Right ventricle myocardium superior (tissue), 1 donor: ENCODE measurements at places on chromosomes 7 and 10.
A peak's percentile ranks its signal among the peaks of the same experiment; 100 is the strongest.

DNA sequence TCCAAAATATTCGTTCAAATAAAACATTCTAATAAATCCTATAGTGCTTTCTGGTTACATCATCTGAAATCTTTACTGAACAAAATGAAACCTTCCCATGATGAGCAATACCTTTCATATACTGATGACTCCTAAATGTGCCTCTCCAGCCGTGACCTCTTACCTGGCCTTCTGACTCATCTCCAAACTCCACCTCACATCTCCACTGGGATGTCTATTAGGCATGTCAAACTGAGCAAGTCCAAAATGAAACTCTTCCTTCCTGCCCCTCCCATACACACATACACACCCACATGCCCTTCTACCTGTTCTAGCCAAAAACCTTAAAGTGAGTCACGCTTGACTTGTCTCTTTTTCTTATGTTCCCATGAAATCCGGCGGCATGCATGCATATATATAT lies 22.9 kb downstream of the GSAP start:
- DNase-seq: no peak

- DNase-seq: no peak
These were observed 1631.5 kb upstream of the LRRTM3 start for GRCh38 chr10:65294329-65294728.

- no peak for DNase-seq
These were observed 70.4 kb upstream of the AOAH start for GRCh38 chr7:36794689-36795088.

DNA sequence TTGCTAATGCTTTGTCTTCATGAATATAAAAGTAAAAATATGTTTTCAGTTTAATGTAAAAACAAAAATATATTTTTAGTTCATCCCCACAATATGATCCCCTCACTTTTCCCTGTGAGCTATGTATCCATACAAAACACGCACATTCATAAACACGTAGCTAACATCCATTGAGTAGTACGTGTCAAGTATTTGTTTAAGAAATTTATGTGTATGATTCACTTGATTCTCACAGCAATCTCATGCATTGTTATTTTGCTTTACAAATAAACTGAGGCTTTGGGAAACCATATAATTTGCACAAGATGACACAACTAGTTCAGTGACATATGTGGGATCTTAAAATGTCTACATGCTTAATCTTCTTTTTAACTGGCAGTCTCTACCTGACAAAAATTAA lies 329.6 kb upstream of the SEMA3C start:
- DNase-seq: no peak

GRCh38 chr10:33588974-33589600 lies 254.6 kb upstream of the NRP1 start:
- no peak for DNase-seq

DNA sequence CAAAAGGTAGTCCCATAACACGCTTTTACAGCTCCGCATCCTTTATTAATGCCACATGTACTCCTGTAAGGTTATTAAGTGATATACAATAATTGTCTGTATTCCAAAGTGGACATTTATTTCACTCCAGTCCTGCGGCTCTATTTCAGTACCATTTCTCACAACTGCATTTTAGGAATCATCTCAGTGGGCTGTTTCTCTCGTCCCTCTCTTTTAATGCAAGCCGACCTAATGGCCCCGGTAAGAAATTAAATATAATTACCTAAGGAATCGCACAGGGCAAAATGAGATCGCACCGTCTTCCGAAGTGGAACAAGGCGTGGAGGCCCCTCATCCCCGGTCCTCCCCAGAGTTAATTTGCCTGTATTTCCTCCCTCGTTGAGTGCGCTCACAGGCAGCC lies 216.5 kb downstream of the RAB11FIP2 start:
- DNase-seq: no peak

- DNase-seq: no peak
These were observed 48.8 kb upstream of the SAMD8 start for GRCh38 chr10:75062506-75063299.

DNA sequence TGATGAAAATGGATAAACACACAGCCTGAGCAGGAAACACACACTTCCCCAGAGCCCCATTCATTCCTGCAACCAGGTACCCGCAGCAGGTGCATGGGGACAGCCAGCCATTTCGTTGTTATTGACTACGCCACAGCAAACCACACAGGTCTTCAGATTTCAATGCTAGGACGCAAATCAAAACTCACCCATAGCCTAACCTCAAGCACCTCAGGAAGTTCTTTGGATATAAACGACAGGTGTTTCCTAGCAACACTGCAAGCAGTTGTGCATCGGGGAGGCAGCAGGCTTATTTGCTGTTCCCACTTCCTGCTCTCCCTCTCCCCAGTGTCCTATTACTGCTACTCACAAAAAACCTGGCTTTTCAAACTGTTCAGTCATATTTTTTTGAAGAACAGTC lies 176.5 kb upstream of the FRMD4A start:
- DNase-seq: no peak

DNA sequence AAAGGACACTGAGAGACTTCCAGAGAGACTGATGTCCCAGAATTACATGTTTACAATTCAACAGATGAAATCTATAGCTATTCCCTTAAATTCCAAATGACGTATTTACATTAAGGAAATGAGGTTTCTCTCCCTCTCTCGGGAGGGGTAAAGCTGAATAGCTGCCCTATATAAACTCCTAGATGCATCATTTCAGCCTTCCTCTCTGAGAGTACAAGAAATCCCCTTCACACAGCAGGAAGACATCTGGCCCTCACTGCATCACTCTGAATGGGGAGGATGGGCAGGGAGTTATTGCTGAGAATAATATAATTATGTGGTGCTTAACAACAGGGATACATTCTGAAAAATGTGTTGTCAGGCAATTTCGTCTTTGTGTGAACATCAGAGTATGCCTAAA lies 11.0 kb downstream of the POT1 start:
- no peak for DNase-seq

- DNase-seq: no peak
These were observed 100.0 kb upstream of the WNT16 start for GRCh38 chr7:121228779-121229178.

- no peak for DNase-seq
These were observed 382.4 kb downstream of the BBS9 start for GRCh38 chr7:33511778-33512177.

DNA sequence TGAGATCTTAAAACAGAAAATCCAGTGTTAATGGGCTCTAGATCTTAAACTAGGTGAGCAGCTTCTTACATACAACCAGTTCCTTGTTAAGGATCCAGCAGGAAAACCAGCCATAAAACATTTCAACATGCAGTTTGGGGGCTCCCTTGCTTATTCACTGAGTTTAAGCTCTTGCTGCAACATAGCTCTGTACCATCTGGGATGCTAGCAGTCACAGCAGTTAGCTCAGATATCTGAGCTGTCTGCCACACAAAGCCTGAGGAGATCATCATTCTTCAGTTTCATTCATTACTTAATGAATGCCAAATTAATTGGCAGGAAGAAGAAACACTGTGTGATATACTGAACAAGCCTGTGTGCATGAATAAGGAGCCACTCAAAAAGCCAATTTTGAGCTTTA lies 62.8 kb downstream of the PODXL start:
- DNase-seq: no peak

DNA sequence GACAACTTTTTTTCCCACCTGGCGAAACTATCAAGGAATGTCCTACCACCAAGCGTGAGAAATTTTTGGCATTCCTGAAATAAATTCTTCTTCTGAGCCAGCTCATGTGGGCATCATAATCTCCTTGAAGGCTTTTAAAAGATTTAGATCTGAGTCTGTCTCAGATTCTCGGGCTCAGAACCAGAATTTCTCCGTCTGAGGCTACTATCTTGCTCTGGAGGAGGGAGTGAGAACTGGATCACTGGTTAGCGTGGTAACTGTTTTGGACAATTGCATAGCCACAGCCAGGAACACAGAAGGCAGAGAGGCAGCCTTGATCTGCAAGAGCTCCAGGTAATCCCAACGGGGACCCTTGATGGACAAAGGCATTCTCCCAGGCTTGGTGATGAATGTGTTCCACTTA lies 1.0 kb upstream of the PLAC9 start:
- no peak for DNase-seq

DNA sequence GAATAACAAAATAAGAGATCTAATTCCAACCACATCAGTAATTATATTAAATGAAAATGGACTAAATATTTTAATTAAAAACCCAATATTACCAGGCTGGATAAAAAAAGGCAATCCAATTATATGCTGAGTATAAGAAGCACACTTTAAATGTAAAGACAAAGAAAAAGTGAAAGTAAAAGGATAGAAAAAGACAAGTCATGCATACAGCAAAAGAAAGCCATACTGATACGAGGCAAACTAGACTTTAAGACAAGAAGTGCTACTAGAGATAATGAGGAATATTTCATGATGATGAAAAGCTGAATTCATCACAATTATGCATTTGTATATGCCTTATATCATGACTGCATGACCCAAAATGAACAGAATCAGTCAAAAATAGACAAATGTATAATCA lies 628.6 kb downstream of the PHTF2 start:
- no peak for DNase-seq

GRCh38 chr7:3150027-3150426 lies 106.4 kb upstream of the CARD11 start:
- DNase-seq: no peak

- DNase-seq: no peak
These were observed 98.8 kb upstream of the AGBL3 start for GRCh38 chr7:134887523-134887922.

GRCh38 chr7:92295391-92295790 lies 49.6 kb downstream of the ANKIB1 start:
- DNase-seq: no peak

DNA sequence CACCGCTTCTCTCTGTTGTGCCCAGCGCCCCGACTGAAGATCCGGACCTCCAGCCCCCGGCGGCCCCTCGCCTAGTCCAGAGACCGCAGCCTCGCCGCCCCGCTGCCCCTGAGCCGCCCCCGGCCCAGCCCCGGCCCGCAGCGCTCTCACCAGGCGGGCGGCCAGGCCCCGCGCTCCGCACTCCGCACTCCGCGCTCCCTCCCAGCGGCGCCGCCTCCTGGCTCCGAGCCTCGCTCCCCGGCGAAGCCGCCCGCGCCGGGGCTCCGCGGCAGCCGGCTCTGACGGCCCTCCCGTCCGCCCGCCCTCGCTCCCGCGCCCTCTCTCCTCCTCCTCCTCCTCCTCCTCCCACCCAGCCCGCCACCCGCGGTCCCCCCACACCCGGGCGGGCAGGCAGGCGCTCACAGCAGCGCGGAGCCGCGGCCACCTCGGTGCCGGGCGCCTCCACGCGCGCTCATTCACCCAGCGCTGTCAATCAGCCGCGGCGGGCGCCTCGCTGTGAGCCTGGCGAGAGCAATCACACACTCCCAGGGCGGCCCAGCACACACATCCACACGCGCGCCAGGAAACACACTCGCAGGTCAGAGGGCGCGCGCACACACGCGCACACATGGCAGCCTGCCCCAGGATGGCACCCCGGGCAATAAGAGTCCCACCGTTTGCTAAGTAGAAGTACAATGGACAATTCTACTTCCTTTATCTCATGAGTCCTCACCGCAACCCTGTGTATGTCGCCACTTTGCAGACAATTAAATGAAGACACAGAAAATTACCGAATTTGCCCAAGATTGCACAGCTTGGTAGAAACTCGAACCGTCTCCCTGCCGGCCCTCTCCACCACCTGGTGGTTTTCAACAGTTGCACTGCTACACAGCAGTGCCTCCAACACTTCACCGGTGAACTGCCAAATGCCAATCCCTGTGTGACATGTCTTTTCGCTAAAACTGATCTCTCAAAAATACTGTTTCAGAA lies at the start of gene PRRT4:
Gene PRRT4 (minus strand): TSS at position 280 of the 969 bp plus-strand sequence.
- peak; percentile 73 for DNase-seq

- DNase-seq: no peak
These were observed 123.6 kb downstream of the UBE2H start for GRCh38 chr7:129828989-129829736.

GRCh38 chr10:126433351-126433750 lies 45.1 kb upstream of the ADAM12 start:
- no peak for DNase-seq

- DNase-seq: no peak
These were observed 500.7 kb downstream of the CCSER2 start for GRCh38 chr10:84829131-84829530.

DNA sequence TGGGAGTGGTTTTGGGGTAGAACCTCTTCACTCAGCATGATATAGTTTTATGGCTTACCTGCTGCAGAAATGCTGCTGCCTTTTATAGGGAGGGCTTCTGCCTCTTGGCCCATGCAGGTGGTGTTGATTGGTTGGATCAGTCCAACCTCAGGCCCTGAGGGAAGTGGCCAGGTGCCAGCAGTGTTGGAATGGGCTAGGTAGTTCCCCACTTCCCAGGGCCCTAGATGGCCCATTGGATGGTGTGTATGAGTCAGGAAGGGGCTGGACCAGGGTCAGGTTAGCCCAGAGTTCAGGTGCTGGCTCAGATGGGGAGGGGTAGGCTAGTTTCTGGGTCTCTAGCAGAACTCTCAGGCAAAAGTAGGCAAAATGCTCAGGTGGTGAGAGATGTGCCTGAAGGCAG lies 455.5 kb downstream of the CCSER2 start:
- DNase-seq: no peak

GRCh38 chr7:41104631-41105030 lies 598.3 kb downstream of the INHBA start:
- DNase-seq: no peak

- no peak for DNase-seq
These were observed 56.9 kb downstream of the SH3PXD2A start for GRCh38 chr10:103798511-103798910.

DNA sequence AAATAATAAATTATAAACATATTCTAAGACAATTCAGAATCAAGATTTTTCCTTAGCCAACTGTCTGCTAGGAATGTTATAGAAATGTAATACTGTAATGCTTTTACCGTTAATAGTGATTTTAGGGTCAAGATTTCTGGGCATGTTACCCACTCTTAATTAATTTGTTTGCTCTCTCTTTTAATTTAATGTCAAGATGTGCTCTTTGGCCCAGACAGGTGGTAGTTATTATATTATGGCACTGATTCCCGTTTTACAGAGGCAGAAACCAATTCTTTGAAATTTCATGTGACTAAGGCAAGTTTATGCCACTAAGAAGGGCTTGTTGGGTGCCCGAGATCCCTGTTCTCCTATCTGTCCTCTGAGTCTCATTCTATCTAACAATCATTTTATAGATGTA lies 959 bp upstream of the FAM107B start:
- no peak for DNase-seq
